ENCODE measurements at places on chromosomes 6 and 20.

GRCh38 chr6:24078200-24078599 is 47.8 kb upstream of the NRSN1 start:
- no peak for DNase-seq

- no peak for DNase-seq
These were observed 88.5 kb downstream of the PHACTR1 start for GRCh38 chr6:12804952-12805645.

GRCh38 chr6:90229331-90230010 is 67.2 kb downstream of the BACH2 start:
- no peak for DNase-seq

DNA sequence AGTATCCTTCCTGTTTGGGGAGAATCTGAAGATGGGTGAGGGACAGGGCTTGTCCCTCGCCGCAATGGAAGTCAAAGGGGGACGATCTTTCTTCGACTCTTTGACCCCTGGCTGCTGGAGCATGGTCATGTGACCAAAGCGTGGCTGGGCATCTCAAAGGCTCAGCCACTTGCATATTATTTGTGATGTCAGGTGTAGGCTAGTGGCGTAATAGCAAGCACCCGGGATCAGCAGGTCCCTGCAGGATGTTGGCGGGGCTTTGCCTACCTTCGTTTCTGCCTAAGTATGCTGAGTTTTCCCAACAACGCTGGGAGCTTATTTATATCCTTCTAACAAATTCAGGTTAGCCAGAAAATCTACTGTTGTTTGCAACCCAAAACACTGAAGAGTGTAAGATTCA is 50.3 kb upstream of the IL20RA start:
- DNase-seq: no peak

DNA sequence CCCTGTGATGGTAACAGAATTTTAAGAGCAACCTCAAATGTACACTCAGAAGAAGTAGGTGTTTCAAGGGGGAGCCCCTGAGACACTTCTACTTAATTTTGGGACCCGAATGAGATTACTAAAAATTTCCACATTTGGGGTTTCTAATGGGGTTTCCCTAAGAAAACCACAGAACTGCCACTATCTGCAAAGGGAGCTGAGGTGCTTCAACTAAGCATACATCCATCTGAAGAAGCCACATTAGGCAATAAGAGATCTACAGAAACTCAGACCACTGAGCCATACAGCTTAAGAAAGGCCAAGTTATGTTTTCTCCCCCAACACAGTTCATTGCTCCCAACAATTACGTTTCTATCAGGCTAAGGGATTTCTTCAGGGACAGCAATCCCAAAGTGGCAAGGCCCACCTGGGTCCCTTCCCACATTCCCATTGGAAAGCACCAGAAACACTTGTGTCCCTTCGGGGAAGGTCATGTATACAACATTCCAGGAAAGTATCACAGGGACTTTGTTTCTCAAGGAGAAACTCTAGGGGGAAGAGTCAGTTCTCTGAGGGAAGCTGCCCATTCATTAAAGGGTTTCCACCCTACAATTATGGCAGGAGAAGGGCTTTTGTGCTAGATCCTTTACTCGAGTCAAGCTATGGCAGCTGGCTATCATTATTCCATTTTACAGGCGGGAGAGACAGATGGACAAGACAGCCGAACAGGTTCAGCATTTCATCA is 5.0 kb downstream of the BCL2L1 start:
- no peak for DNase-seq

DNA sequence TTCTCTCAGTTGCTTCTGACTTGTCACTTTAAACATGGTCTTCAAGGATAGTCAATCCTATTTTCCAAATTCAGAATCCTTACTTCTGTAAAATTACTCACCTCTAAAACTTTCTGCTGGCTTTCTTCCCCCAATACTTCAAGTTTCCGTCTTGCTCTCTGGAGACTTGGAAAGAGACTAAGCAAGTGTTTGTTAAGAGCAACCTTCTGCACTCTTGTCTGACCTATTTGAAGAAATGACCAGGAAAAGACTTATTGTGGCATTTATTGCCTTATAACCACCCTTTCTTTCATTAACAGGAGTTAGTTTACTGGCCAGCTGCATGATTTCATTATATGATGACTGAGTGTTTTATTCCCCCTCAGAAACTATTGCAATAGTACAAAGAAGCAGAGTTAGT is 181.0 kb downstream of the TBC1D7 start:
- DNase-seq: no peak

DNA sequence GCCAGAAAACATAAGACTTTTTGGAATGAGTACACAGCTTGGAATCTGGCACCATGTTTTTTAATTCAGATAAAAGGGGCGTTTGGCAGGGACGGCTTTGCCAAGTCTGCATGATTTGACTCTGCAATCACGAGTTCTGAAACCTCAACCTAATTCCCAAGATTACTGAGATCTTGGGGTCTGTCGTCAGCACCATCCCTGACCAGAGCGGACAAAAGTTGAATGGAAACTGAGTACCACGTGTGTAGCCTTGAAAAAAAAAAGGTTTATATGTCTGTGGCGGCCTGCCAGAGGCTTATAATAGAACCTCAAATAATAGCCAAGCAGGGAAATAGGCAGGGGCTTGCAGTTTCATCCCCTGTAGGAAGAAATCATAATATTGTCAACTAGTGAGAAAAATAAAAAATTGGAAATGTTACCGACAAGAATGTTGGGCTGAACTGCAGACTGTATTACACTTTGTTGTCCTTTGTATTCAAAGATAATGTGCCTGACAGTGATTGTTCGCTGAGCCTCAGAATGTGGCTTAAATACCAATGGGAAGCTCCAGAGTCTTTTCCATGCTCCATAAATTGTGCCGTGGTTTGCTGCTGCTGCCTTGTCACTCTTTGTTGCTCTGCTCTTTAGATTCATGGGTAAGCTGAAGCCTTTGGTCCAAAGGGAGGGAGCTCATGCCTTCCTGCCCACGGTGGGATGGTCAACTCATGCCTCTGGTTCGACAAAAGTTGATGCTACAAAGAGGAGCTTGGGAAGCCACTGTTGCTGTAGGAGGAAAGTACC is 118.8 kb upstream of the ARID1B start:
- DNase-seq: no peak

DNA sequence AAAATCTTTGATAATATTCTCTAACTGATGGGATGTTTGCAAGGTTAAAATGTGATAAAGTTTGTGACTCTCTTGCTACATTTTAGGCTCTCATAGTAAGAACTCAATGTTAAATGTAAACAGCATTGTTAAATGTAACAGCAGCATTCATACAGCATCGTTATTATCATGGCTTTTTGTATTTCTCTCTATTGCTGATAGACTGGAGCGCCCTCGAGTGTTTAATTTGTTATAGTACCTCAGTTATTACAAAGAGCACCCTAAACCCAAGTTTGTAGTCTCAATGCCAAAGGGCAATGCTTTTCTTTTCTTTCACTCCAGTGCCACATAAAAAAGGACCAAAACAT is 14.9 kb upstream of the TTPAL start:
- peak; percentile 12 for DNase-seq

DNA sequence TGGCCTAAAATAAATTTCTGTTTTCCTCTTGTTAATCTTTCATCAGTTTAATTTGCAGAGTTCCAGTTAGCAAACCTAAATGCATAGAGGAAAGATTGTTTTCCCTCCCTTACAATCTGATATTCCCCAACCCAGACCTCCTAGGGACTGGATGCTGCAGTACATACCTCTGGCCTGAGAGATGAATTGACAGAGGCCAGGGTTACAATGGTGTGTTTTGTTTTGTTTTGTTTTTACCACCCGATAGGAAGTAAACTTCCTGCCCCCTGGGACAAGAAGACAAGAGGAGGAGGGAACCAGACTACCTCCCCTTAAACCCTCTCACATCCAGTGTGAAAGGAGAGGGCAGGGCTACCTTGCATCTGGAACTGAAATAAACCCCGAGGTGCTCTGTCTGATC is 319.0 kb downstream of the LRFN2 start:
- DNase-seq: no peak

- no peak for DNase-seq
These were observed 36.2 kb downstream of the PFDN4 start for GRCh38 chr20:54244113-54244512.

DNA sequence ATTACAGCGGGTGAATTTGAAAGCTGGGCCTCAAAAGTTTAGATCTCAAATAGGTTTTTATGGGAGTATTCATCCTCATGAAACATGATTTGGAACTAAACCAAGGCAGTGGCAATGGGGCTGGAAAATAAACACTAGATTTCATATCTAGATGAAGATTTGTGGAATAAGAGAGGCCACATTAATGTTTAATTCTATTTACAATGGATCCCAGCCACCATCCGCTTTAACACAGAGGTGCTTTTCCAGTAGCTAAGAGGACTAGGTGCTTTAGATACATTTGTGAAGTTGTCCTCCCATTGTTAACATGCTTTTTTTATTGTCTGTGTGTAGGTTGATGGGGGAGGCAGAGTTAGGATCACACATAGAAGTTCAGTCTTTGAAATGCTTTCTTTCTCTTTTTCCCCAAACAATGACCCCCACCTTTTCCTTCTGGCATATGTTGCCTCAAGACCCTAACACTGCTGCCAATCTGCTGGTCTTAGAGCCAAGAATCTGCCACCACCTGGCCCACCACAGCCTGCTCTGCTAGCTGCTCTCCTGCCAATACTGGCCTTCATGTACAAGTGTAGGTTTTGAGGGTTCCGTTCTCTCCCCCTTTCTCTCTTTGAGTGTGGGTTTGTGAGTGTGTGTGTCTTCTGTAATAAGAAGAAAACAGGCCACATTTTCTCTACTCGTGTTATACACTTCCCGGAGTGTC is 27.8 kb upstream of the GFRAL start:
- no peak for DNase-seq

DNA sequence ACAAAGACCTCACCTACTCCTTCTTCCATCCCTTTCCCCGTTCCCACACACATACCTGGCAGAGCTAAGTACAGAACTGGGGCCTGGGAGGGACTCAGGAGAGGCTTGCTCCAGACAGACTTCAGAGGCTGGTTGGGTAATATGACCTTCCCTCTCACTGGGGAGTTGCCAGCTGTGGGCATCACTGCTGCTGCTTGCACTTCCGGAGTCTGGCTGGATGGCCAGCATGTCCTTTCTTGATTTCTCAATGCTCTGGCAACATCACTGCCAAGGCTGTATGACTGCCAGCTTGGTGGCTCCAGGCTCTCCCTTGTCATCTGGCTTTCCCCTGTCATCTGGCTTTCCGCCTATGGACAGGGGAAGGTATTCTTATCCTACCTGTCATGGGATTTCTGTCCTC is 47.8 kb downstream of the CDH22 start:
- no peak for DNase-seq

DNA sequence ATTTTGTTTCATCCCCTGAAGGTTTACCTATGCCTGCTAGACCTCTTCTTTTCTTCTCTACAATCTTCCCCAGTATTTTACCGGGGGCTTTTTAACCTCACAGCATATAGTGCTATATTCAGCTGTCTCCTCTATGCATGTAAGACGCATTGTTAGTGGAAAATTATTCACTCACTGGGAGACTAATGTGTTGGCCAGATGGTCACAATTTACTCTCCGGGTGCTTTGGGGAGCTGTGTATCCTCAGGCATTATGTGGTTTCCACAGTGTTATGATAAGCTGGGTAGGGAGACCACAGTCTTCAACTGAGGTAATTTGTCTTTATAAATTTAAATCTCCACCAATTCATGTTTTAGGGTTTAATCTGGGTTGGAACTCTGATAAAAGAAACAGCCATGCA is 553.8 kb upstream of the PTCHD4 start:
- DNase-seq: no peak

DNA sequence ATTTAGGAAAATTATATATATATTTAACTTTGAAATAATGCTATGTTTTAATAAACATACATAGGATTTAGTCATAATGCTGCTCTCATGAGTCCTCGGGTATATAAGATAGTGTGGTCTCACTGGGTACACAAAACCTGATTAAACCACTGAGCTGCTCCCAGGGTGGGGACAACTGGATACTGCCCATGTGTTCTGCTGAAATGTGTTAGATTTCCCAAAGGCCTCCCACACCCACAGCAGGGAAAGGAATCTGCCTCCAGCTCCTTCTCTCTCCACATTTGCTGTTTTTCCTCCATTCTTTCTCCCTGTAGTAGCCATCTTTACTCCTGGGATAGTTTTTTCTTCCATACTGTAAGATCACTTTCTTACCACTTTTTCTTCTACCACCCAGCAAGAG is 69.2 kb upstream of the TRAF3IP2 start:
- DNase-seq: no peak

GRCh38 chr6:104941729-104942091 is 15.2 kb upstream of the LIN28B start:
- DNase-seq: no peak

- DNase-seq: no peak
These were observed 50.9 kb downstream of the ILRUN start for GRCh38 chr6:34645627-34646026.

GRCh38 chr20:62618611-62619529 is 23.4 kb upstream of the SLCO4A1 start:
- no peak for DNase-seq

DNA sequence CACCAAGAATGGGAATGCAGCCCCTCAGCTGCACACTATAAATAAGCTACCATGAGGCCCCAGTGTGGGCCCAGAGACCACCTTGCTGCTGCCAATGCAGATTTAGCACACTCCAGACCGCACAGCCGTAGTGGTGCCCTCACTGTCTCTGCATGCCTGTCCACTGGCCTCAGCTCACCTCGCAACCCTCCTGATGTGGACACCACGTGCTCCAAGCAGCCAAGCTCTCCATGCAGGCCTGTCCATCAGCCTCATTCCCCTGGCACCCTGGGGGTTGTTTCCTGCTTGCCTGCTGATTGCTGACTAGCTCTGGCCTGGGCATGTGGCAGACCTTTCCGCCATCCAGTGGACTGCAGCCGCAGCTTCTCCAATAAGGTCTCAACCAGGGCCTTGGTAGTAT is 36.2 kb downstream of the ZBTB9 start:
- no peak for DNase-seq

- no peak for DNase-seq
These were observed 47.1 kb upstream of the TBC1D7 start for GRCh38 chr6:13375360-13375878.

- DNase-seq: no peak
These were observed 21.6 kb downstream of the NAPB start for GRCh38 chr20:23399568-23400241.

- no peak for DNase-seq
These were observed 49.8 kb upstream of the EYA4 start for GRCh38 chr6:133191323-133191722.

GRCh38 chr6:138991206-138991605 is 3.2 kb upstream of the REPS1 start:
- DNase-seq: no peak

DNA sequence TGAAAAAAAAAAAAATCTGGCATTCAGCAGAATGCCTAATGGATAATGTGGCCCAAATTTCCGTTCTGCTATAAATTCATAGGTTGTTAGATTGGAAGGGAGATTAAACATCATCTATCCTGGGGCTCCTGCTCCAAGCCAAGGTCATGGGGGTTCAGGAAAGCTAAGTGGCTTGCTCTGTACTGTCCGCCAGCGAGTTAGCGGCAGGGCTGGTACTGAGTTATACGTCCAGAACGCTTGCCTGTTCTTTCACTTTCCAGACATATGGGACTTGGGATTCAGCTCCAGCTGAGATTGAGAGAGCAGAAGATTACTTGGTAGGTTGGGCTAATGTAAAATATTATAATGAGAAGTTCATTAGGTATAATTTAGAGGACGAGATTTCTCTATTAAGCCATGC is 858 bp downstream of the RWDD1 start:
- DNase-seq: no peak

GRCh38 chr6:34385793-34386195 is 6.7 kb downstream of the NUDT3 start:
- DNase-seq: no peak
